ENCODE measurements at places on chromosomes 12 and 14. TPM values are rescaled to one million over a fixed set of nuclear protein-coding genes. Genes with fewer than 3 reads are reported as not detected.

DNA sequence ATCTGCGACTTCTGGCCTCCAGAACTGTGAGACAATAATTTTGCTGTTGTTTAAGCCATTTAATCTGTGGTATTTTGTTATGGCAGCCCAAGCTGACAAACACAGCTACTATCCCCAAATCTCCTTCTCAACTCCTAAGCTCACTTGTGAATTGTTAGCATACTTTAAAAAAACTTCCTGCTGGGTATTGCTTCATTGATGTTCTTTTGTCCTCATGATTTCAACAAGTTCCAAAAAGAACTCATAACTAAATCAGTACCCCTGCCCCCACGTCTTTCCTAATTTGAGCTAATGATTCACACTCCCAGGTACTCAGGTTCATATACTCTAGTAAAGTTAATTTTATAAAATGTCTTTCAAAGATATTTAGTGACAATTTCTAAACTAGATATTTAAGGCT lies 125.5 kb downstream of the MDGA2 start:
- DNase-seq = no peak
- H3K27ac ChIP-seq = no peak overlapping the region
- H3K4me3 ChIP-seq = no peak overlapping the region
- H3K27me3 ChIP-seq = no peaks in the 10 kb centered on the region

GRCh38 chr14:72609205-72609916 lies 284.5 kb downstream of the DPF3 start:
- no peaks in the 10 kb centered on the region for H3K27me3 ChIP-seq
- H3K4me1 ChIP-seq = no peaks in the 10 kb centered on the region
- no peaks in the 10 kb centered on the region for H3K36me3 ChIP-seq
- DNase-seq = no peak
- no peak overlapping the region for H3K27ac ChIP-seq

DNA sequence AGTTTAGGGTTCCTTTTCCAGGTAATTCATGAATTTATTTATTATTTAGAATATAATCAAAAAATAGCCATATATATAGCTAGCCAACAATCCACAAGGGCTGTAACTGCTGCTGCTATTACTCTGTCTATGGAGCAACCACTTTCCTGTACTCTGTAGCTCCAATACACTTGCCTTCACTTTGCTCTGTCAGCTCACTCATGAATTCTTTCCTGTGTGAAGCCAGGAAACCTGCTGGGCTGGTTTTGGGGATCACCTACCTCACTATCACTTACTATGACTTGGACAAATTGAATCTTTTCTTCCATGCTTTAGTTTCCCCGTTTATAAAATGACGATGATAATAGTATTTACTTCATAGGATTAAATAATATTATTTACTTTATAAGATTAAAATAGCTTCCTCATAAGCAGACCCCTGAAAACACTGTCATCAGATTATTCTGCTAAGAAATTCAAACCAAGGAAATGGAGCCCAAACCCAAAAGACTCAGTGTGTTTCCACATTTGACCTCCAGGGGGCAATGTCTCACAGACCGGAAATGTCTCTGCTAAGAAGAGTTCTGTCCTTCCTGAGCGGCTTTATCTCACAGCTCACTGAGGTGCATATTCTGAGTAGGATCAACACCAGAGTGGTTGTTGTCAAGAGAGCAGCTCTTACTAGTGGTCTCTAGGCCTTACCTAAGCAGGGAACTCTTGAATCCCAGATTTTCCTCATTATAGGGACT lies 457.1 kb downstream of the DAD1 start:
- H3K4me3 ChIP-seq = no peak overlapping the region
- no peaks in the 10 kb centered on the region for H3K27me3 ChIP-seq
- H3K36me3 ChIP-seq = no peaks in the 10 kb centered on the region
- no peak for DNase-seq
- H3K27ac ChIP-seq = no peak overlapping the region

The RARG gene
- 30.1 TPM for total RNA-seq

- H3K27me3 ChIP-seq = no peaks in the 10 kb centered on the region
- H3K4me3 ChIP-seq = no peak overlapping the region
- no peak for DNase-seq
- H3K27ac ChIP-seq = no peak overlapping the region
- H3K36me3 ChIP-seq = no peaks in the 10 kb centered on the region
- H3K4me1 ChIP-seq = no peaks in the 10 kb centered on the region
Observed at GRCh38 chr14:24935796-24936195, 114.2 kb downstream of the STXBP6 start.

The ADGRD1 gene
- 108 TPM for total RNA-seq

GRCh38 chr12:111255261-111255660 lies 113.6 kb downstream of the PHETA1 start:
- H3K4me3 ChIP-seq = no peak overlapping the region
- H3K36me3 ChIP-seq = no peaks in the 10 kb centered on the region
- H3K27ac ChIP-seq = no peak overlapping the region
- DNase-seq = no peak

- H3K4me1 ChIP-seq = peaks cover 5% of the 10 kb centered on the region
- H3K36me3 ChIP-seq = no peaks in the 10 kb centered on the region
- no peak overlapping the region for H3K4me3 ChIP-seq
- no peaks in the 10 kb centered on the region for H3K27me3 ChIP-seq
- no peak for DNase-seq
Observed at GRCh38 chr12:21881965-21882364, 59.3 kb downstream of the ABCC9 start.

DNA sequence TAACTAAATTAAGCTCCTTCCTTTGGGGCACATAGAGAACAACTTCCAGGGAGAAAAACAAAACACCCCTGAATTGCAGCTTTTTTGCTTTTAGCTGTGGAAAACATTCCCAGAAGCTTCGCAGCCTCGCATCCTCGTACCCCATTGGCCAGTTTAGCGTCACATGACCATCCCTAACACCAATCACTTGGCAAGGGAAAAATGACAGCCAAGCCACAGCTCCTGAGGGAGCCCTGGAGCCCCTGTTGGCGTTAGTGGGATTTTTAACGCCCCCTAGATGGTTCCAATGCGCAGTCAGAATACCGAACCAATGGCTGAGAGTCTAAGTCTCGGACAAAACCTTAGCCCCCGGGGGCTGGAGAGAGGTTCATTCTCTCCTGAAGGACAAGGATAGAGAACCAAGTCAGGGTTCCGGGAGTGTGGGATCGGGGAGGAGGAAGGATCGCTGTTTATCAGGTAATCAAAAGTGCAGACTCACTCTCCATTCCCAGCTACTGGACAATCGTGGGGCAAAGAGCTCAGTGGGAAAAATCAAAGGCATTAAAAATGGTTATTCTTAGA lies 135.6 kb upstream of the HIF1A start:
- peaks cover 41% of the 10 kb centered on the region for H3K4me1 ChIP-seq
- H3K36me3 ChIP-seq = no peaks in the 10 kb centered on the region
- no peaks in the 10 kb centered on the region for H3K27me3 ChIP-seq
- H3K4me3 ChIP-seq = no peak overlapping the region
- peak overlapping the region; percentile 13 for H3K27ac ChIP-seq
- DNase-seq = no peak

GRCh38 chr12:117850048-117850447 lies 118.7 kb downstream of the KSR2 start:
- DNase-seq = no peak
- H3K36me3 ChIP-seq = no peaks in the 10 kb centered on the region
- peaks cover 4% of the 10 kb centered on the region for H3K27me3 ChIP-seq
- H3K4me3 ChIP-seq = no peak overlapping the region

The ABCD2 gene
- total RNA-seq = 0.47 TPM

GRCh38 chr14:67232066-67232465 lies 9.2 kb upstream of the PALS1 start:
- no peak for DNase-seq
- no peaks in the 10 kb centered on the region for H3K4me1 ChIP-seq
- H3K27ac ChIP-seq = no peak overlapping the region
- H3K4me3 ChIP-seq = no peak overlapping the region
- no peaks in the 10 kb centered on the region for H3K36me3 ChIP-seq

GRCh38 chr12:58174316-58174715 lies 232.9 kb downstream of the ATP23 start:
- no peak for DNase-seq
- no peaks in the 10 kb centered on the region for H3K27me3 ChIP-seq
- no peak overlapping the region for H3K27ac ChIP-seq
- H3K4me3 ChIP-seq = no peak overlapping the region

DNA sequence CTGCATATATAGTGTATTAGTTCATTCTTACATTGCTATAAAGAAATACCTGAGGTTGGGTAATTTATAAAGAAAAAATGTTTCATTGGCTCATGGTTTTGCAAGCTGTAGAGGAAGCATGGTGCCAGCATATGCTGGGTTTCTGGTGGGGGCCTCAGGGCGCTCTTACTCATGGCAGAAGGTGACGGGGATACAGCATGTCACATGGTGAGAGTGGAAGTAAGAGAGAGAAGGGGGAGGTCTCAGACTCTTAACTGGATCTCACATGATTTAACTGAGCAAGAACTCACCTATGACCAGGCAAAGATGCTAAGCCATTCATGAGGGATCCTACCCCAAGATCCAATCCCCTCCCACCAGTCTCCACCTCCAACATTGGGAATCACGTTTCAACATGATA lies 15.9 kb upstream of the PAWR start:
- DNase-seq = no peak
- H3K36me3 ChIP-seq = no peaks in the 10 kb centered on the region
- no peak overlapping the region for H3K27ac ChIP-seq
- no peak overlapping the region for H3K4me3 ChIP-seq

The LTBR gene
- total RNA-seq = 122 TPM

The FLRT2 gene
- total RNA-seq = 14.3 TPM

The CCDC197 gene
- total RNA-seq = not detected

DNA sequence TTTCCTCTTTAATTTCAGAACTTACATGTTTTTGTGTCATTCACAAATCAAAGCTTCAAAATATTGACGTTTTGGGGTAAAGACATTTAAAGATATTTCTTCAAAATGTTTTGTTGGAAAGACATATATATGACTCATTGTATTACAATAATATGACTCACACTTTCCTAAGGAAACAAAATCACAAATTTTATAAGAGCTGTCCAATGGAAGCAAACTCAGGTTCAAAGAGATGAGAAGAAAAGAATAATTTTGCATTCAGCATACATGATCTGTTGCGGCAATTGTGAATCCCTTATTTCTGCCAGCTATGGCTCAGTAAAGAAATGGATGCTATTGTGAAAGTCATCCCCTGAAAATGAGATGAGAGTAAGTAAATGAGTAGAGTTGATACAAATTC lies 82.7 kb downstream of the GRIP1 start:
- H3K4me1 ChIP-seq = no peaks in the 10 kb centered on the region
- H3K27ac ChIP-seq = no peak overlapping the region
- H3K27me3 ChIP-seq = no peaks in the 10 kb centered on the region
- no peaks in the 10 kb centered on the region for H3K36me3 ChIP-seq

DNA sequence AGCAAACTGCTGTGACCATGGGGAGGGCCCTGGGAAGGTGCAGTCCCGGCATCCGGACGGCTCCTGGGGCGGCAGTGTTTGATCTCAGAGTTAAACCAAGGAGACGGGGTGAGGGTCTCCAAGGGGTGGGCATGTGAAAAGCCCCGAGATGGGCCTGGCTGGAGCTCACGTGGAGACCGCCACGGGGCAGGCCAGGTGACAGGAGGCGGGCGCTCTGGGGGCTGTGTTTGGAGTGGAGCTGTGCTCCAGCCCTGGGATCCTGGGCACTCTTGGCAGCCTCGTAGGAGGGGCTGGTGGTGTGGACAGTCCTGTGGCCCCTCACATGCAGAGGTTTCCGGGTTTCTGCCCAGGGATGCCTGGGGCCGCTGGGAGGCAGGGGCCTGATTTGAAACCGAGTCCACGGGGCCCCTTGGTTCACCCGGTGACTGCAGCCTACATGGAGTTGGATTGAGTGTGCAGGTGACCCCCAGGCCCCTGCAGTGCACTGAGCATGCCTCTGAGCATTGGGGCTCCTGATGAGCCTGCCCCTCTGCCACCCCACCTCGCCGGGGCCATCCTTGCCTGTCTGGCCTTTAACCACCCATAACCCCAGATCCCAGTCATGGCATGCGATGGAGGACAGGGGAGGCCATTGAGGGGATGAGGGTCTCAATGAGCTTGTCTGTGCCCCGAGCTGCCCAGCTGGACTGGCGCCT lies 8.4 kb downstream of the KIF26A start:
- H3K27ac ChIP-seq = no peak overlapping the region
- no peaks in the 10 kb centered on the region for H3K27me3 ChIP-seq
- no peak overlapping the region for H3K4me3 ChIP-seq
- H3K36me3 ChIP-seq = no peaks in the 10 kb centered on the region
- DNase-seq = no peak
- H3K4me1 ChIP-seq = no peaks in the 10 kb centered on the region

The MANSC4 gene
- total RNA-seq = not detected

The RNASE4 gene
- total RNA-seq = 41.0 TPM

DNA sequence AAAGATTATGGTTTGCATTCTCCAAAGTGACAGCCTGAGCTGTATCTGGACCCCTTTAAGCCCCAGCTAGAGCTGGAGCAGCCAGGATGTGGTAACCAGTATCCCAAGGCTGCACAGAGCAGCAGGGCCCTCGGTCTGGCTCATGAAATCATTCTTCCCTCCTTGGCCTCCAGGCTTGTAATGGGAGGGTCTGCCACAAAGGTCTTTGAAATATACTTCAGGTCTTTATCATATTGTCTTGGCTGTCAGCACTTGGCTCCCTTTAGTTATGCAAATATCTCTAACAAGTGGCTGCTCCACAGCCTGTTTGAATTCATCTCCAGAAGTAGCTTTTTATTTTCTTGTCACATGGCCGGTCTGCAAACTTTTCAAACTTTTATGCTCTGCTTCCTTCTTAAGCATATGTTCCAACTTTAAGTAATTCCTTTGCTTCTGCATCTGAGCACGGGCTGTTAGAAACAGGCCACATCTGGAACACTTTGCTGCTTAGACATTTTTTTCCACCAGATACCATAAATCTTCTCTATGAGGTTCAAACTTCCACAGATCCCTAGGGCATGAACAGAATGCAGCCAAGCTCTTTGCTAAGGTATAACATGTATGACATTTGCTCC lies 663.4 kb upstream of the MIS18BP1 start:
- H3K4me1 ChIP-seq = no peaks in the 10 kb centered on the region
- no peak overlapping the region for H3K4me3 ChIP-seq
- H3K27ac ChIP-seq = no peak overlapping the region
- H3K36me3 ChIP-seq = no peaks in the 10 kb centered on the region
- H3K27me3 ChIP-seq = no peaks in the 10 kb centered on the region
- DNase-seq = no peak

- no peaks in the 10 kb centered on the region for H3K36me3 ChIP-seq
- H3K27ac ChIP-seq = peak overlapping the region; percentile 87
- peak overlapping the region; percentile 96 for H3K4me3 ChIP-seq
- peak; percentile 56 for DNase-seq
- H3K4me1 ChIP-seq = peaks cover 35% of the 10 kb centered on the region
Observed at GRCh38 chr12:118371321-118372282, 1.1 kb downstream of the TAOK3 start.

DNA sequence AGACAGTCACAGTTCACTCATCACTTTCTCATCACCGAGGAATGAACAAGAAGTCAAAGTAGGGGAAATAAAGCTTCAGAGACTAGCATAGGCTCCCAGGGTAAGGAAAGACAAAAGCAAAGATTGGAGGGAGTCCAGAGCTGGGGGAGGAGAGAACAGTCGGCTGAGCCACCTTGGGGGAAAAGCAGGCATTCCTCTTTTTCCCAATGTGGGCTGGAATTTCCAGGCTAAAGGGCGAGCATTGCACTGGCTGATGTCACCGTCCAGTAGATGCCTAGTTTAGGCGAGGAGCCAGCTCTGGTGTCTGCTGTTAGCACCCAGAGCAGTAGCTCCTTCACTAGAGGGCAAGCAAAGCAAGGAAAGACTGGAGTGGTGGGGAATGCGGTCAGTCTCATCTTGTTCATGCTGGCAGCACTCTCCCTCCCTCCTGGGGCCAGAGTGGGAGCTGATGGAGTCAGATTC lies 8.5 kb upstream of the KRT75 start:
- no peak overlapping the region for H3K27ac ChIP-seq
- H3K27me3 ChIP-seq = peaks cover 7% of the 10 kb centered on the region

- H3K27me3 ChIP-seq = no peaks in the 10 kb centered on the region
- no peak for DNase-seq
- no peaks in the 10 kb centered on the region for H3K36me3 ChIP-seq
Observed at GRCh38 chr12:59027199-59027598, 106.9 kb upstream of the LRIG3 start.
